Stimulated activated CD4-positive, alpha-beta T cell treated with anti-CD3 and anti-CD28 coated beads, Interleukin-12 subunit alpha, Interleukin-12 subunit beta, amount 100 ng/mL, for 48 hours (primary cell): ENCODE measurements at places on chromosomes 6 and 20.

- no peak for DNase-seq
These were observed 188.2 kb downstream of the FNDC1 start for GRCh38 chr6:159357211-159357915.

GRCh38 chr6:22965889-22966288, 396.5 kb downstream of the HDGFL1 start:
- no peak for DNase-seq

GRCh38 chr6:12331474-12331873, 41.3 kb downstream of the EDN1 start:
- DNase-seq: no peak

DNA sequence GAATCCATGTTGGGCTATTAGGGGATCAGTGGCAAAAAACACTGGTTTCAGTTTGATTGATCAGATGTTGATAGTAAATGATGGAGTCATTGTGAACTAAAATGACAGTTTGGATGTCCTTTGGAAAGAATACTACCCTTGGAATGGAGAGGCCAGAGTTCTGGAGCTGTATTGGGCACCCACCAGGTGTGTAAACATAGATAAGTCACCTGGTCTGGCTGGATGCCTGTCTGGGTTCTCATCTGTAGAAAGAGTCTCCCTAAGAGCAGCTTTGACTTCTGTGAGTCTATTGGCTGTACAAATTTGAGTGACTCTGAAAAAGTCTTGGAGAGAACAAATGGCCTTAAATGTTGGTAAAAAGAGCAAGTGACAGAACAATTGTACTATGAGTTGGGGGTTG, 115.0 kb downstream of the SCP2D1 start:
- DNase-seq: no peak
